ENCODE measurements at places on chromosomes 5 and 9.

DNA sequence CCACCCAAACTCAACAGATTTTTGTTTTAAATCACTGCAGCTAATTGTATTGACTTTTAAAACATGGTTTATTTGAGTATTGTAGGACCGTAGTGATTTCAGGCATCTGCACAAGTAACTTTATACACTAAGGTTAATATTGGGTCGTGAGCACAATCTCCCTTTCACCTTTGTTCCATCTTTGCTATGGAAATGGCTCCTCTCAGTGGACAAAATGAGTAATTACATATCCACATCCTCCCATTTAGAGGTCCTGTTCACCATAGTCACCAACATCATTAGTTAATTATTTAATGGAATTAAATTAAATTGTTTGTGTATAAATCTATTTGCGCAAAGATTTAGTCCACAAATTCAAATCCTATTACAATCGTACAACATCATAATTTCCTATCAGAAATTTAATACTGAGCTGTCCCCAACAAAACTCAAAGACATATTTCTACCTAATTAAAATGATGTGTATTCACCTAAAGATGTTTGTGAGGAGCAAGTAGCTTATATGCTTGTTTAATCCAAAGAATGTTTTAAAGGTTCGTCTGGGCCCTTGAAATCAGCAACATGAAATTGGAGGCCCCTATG, 173.0 kb upstream of the DAPK1 start:
- DNase-seq, result peak; percentile 51

GRCh38 chr5:35004200-35004599, 43.5 kb downstream of the AGXT2 start:
- DNase-seq, result no peak

DNA sequence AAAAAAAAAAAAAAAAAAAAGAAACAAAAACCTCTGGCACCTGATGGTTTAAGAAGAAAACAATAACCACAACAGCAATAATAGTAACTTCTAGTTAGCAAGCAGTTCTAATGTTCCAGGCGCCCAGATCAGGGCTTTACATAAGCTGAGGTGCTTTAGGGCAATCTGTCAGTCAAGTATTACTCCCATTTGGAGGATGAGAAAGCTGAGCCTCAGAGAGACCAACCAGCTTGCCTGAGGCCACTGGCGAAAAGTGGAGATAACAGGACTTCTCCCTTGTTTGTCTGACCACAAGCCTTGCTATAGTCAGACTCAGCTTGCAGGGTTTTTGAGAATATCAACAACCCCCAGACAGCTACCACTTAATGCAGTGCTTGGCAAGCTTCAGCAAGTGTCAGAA, 83.5 kb upstream of the BOD1 start:
- no peak for DNase-seq

- no peak for DNase-seq
Observed at GRCh38 chr9:35940458-35941407, 17.2 kb downstream of the OR2S2 start.

- DNase-seq, result no peak
Observed at GRCh38 chr9:129471201-129472019, 149.5 kb downstream of the C9orf50 start.

DNA sequence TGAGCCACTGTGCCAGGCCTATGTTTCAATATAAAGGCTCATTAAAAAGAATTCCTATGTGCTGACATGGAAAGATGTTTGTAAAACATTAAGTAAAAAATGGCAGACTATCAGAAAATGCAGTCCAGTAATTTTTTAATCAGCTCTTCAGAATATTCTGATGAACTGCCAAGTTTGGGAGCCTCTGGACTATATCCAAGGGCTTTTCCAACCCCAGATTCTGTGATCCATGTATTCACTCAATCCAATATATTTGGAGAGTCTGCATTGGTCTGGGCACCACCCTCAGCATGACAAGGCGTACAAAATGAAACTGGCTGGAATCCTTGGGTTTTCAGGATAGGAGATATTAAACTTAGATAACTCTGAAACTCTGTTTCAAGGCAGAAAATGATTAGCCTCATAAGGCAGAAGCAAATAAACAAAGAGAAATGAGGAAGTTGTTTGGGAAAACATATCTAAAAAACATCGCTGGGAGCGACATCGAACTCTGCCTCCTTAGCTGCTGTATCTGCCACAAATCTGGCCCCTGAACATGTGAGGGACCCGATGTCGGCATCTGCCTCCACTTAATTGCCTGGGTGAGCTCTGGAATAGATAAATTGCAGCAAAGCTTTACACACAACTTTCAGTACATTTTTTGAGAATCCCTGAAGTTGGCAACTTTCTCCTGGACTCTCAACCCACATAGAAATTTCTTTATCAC, 14.4 kb downstream of the PDE6A start:
- DNase-seq, result no peak

- DNase-seq, result no peak
Observed at GRCh38 chr9:33155393-33155792, 11.7 kb downstream of the B4GALT1 start.

- no peak for DNase-seq
Observed at GRCh38 chr5:81554647-81555046, 160.7 kb upstream of the ACOT12 start.

DNA sequence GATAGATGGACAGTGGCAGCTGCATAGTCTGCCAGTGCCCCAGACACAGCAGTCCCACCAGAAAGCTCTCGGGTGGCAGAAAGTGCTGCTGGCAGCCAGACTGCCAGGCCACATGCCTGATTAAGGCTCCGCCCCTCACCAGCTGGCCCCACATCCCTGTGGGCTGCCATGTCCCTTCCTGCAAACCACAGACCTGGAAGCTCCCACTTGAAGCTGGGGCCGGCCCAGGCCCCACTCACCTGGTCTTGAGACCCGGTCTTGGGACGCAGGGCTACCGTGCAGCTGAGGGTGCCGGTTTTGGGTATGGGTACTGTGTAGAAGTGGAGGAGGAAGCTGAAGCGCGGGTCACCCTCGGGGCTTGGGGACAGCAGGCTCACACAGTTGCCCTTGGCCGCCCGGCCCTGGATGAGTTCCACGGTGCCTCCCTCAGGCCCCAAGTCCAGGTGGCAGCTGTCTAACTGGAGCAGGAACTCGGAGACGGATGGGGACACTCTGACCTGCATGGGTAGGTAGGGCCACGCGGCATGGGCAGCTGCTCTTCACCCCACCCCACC, 15.3 kb downstream of the FPGS start:
- no peak for DNase-seq

DNA sequence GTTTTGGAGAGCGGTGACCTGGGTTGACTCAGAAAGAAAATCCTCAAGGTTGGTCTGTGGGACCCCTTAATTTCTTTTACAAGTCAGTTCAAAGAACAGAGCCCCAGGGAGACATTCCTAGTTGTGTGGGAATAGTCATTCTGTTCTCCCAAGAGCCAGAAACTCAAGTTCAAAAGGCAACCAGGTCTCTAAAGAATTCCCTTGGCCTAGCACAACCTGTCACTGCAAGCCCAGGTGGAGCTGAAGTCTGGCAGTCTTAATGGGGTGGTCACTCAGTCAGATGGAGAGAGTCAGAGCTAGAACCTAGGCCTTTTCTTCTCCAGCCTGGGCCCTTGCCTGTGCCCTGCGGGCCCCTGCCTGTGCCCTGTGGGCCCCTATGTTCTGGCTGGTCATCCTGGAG, 37.5 kb upstream of the CDKN2AIPNL start:
- no peak for DNase-seq

GRCh38 chr5:119284031-119284430, 71.8 kb upstream of the TNFAIP8 start:
- no peak for DNase-seq

GRCh38 chr9:28177142-28177541, 603.9 kb upstream of the C9orf72 start:
- DNase-seq, result no peak

- DNase-seq, result no peak
Observed at GRCh38 chr5:61280761-61281427, 51.2 kb upstream of the ZSWIM6 start.

DNA sequence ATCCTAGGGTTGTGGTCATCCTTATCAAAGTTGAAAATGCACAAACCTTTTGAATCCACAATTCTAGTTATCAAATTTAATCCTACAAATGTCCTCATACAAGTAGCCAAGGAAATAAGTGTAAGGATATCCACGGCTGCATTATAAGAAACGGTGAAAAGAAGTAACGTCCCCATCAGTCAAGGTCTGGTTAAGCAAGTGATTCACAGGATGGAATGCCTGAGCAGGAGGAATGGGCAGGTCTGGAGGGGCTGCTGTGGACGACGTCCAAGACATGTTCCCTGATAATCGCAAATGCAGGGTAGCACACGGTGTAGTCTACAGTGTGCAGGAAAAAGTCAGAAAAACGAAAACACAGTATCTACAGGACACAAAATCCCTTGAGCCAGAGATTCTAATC, 118.6 kb downstream of the ADAMTS2 start:
- DNase-seq, result no peak

DNA sequence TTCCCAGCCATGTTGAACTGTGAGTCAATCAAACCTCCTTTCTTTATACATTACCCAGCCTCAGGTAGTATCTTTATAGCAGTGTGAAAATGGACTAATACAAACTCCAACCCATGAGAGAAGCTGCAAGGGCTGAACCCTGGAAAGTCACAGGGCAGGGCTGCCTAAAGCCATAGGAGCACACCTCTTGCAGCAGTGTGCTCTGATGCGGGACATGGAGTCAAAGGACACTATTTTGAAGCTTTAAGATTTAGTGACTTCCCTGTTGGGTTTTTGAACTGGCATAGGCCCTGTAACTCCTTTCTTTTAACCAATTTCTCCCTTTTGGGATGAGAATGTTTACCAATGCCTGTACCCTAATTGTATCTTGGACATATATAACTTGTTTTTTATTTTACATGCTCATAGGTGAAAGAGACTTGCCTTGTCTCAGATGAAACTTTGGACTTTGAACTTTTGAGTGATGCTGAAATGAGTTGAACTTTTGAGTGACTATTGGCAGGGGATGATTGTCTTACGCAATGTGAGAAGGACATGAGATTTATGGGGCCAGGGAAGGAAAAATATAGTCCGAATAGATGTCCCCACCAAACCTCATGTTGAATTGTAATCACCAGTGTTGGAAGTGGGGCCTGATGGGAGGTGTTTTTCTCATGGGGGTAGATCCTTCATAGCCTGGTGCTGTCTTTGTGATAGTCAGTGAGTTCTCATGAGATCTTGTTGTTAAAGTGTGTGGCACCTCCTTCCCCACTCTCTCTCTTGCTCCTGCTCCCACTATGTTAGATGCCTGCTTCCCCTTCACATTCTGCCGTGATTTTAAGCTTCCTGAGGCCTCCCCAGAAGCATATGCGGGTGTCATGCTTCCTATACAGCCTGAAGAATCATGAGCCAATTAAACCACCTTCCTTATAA, 159.5 kb upstream of the SPEF2 start:
- no peak for DNase-seq

DNA sequence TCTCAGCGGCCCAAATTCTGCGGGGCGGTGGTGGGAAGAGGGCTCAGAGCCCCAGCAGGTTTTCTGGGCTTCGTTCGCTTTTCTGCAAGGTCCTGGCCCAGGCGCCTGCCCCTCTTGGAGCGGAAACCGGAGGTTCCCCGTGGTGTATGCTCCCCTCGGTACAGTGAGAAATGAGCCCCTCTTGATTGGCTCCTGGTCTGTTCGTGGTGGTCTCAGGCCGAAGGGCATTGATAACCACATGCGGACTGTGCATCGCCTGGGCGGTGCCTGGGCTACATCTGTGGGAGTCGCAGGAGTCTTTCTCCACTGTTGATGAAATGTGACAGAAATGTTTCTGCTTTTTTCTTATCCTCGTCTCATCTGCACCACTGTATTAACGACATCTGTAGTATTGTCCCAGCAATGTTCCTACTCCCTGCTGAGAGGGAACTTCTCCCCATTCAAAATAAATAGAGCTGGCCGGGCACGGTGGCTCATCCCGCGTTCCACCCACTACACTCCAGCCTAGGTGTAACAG, 682 bp downstream of the MAN1B1 start:
- no peak for DNase-seq

GRCh38 chr5:177355868-177356168, 1.9 kb upstream of the RGS14 start:
- DNase-seq, result no peak

GRCh38 chr5:149614034-149614907, 33.0 kb downstream of the ARHGEF37 start:
- no peak for DNase-seq

DNA sequence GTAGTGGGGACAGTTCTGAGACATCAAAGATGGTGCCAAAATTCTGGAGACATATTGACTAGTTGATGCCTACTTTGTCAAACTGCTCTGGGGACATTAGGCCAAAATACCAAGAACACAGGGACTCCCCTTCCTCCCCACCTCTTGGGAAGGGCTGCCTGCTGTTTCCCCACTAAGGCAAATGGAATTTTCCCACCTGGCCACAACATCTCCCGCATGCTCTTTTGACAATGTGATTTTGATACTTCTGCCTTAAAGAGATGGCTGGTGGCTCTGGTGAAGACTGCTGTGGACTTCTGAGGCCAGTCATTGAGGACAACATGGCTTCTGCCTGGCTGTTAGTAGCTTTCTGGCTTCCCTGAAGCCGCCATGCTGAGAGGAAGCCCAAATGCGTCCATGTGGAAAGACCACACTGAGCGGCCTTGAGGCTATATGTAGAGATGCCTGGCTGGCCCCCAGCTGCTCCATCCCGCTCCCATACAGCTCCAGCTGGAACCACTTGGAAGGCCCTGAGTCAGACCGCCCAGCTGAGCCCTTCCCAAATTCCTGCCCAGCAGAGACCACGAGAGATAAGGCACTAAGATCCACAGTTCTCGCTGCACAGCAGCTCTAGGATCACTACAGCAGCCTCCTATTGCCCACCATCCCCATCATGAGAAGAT, 226.7 kb downstream of the SYK start:
- DNase-seq, result no peak

- no peak for DNase-seq
Observed at GRCh38 chr5:65858316-65858715, 68.1 kb upstream of the ERBIN start.

GRCh38 chr9:98897745-98898144, 46.0 kb upstream of the COL15A1 start:
- DNase-seq, result no peak

- DNase-seq, result no peak
Observed at GRCh38 chr9:16623989-16624743, 246.3 kb downstream of the BNC2 start.

- no peak for DNase-seq
Observed at GRCh38 chr5:14925326-14925725, 53.7 kb upstream of the ANKH start.

DNA sequence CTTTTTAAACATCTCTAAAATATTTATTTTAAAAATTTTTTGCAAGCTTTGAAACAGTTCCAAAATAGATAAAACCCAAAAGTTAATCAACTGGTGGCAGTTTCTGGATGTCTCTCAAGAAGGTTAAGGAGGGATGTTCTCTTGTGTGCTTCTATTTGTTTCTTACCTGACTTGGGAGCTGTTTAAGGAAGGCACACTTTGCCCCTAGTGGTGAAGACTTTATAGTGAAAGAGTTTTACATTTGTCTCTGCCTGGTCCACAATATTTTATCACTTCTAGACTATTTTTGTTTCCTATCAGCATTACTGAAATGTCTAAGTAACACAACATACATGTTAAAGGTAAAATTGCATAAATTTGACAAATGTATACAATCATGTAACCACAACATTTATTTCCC, 552.8 kb downstream of the SEMA5A start:
- DNase-seq, result no peak

GRCh38 chr5:83085106-83085505, 7.8 kb downstream of the XRCC4 start:
- no peak for DNase-seq

GRCh38 chr5:40630126-40630525, 49.6 kb upstream of the PTGER4 start:
- no peak for DNase-seq

- DNase-seq, result no peak
Observed at GRCh38 chr9:11471321-11471720, 858.5 kb upstream of the PTPRD start.

- peak; percentile 10 for DNase-seq
Observed at GRCh38 chr5:32443145-32443540, 1.4 kb downstream of the ZFR start.

All from GM04504 (cell line).